ENCODE measurements at places on chromosomes 11 and 22.

DNA sequence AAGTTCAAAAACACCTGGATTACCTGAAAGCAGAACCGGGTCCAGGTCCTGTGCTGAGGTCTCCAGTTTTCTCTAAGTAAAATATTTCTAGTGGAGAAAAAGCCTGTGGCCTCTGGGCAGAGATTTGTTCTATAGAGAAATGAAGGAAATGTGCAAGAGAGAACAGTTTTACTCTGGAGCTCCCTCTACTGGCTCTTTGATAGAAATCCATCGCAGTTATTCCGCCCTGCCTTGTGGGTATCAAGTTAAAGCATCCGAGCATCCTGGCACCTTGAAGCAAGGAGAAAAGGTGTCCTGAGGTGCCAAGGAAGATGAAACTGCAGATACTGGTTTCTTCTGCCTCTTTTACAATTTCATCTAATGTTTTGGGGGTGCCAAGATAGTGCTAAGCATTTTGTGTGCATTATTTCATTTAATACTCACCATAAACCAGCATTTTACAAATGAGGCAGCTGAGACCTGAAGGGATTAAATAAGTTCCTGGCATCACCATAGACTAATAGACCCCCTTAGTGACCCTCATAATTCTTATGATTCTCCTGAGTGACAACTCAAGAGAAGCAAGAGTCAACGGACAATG lies 113.1 kb upstream of the HSD17B12 start:
- DNase-seq: peak; percentile 39

- no peak for DNase-seq
These were observed 100.8 kb upstream of the MTMR2 start for GRCh38 chr11:96024666-96025065.

GRCh38 chr11:17876827-17877226 lies 136.0 kb downstream of the SERGEF start:
- DNase-seq: no peak

- DNase-seq: no peak
These were observed 37.1 kb upstream of the CREB3L1 start for GRCh38 chr11:46240371-46240770.

- no peak for DNase-seq
These were observed 1.4 kb downstream of the MED15 start for GRCh38 chr22:20508815-20509271.

GRCh38 chr11:35111161-35112055 lies 27.6 kb upstream of the CD44 start:
- peak; percentile 90 for DNase-seq

DNA sequence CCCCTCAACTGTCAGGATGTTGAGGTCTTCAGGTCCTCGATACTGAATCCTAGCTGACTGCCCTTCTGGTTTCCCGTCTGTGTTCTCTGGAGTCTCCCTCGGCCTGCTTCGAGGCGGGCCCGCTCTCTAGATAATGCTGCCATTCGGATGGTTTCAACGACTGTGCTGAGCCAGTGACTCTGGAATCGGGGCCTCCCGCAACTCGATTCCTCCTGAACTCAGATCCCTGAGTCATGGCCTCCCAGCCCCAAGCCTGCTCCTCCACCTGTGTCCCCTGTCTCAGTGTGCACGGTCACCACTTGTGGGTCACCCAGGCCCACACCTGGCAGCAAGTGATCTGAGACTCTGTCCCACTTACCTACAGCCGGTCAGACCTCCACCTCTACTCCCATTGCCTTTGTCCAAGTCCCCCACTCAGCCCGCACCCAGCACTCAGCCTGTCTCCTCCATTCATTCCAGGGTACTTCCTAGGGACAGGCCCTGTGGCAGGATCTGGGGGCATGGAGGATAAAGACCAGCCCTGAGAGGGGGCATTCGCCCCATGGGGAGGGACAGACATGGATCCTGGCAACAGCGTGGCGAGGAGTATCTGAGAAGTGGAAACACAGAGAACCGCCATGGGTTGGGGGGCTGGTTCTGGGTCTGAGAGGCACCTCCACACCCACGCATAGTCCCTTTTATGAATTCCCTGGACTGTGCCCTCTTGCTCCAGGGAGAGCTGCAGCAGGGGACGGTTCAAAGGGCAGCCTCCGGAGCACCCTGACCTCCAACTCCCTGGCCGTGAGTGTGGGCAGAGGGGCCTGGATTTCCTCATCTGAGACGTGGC lies 14.3 kb downstream of the MPST start:
- DNase-seq: no peak

- DNase-seq: no peak
These were observed 496.7 kb upstream of the ARHGAP42 start for GRCh38 chr11:100190395-100190794.

- no peak for DNase-seq
These were observed 55.9 kb downstream of the SPON1 start for GRCh38 chr11:14018441-14018840.
